Stomach (tissue), 19 donors: ENCODE measurements at places on chromosomes 6 and 20. TPM values are rescaled to one million over a fixed set of nuclear protein-coding genes. Genes with fewer than 3 reads are reported as not detected.

GRCh38 chr6:18142591-18142861 is 12.4 kb downstream of the TPMT start:
- no peak for DNase-seq

Gene TBXT
- total RNA-seq = not detected

DNA sequence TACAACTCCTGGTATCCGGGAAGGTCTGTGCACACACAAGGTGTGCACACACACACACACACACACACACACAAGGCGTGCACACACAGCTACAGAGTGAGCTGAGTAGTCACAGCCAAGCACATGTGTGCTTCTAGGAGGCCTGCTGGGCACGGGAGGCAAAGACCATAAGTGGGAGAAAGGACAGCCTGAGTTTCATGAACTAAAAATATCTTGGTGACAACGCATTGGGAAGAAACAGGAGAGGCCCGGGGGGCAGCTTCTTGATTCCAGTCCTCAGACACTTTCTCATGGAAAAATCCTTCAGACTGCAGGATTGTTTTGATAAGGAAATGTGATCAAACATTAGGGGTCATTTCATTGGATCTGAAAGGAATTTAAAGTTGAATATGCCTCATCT is 2.6 kb downstream of the TRAF3IP2 start:
- DNase-seq = peak; percentile 80

Gene AVP
- total RNA-seq = not detected

Gene NOL7
- total RNA-seq = 92.6 TPM

DNA sequence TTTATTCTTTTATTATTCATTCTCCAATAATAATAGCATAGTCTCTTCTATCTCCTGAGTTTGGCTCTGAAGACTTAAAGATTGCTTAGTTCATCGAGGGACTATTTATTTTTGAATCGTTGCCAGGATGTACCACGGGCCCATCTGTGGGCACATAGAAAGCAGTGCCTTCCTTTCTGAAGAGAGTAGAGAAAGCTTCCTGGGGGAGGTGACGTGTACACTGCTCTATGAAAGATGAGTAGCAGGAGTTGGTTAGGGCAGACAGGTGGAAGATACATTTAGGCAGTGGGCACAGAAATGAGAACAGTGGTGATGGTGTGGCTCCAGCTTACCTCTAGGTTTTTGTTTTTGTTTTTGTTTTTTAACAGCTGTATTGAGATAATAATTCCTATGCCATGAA is 98.4 kb downstream of the CDKAL1 start:
- no peak for DNase-seq

GRCh38 chr6:149860834-149861602 is 3.1 kb downstream of the LRP11 start:
- DNase-seq = no peak
